Left ventricle myocardium superior (tissue), 1 donor: ENCODE measurements at places on chromosomes 4 and X. TPM values are rescaled to one million over a fixed set of nuclear protein-coding genes. Genes with fewer than 3 reads are reported as not detected.

GRCh38 chrX:46340696-46341095 lies 204.5 kb downstream of the ZNF674 start:
- no peak for DNase-seq

- DNase-seq = no peak
These were observed 14.5 kb downstream of the UGT2B15 start for GRCh38 chr4:68655764-68656444.

- DNase-seq = no peak
These were observed 66.0 kb downstream of the PLAC1 start for GRCh38 chrX:134592303-134592702.

Gene IL2RG
- 3.0 TPM for total RNA-seq

GRCh38 chrX:2767631-2768455 lies 16.0 kb downstream of the XG start:
- peak; percentile 66 for DNase-seq

DNA sequence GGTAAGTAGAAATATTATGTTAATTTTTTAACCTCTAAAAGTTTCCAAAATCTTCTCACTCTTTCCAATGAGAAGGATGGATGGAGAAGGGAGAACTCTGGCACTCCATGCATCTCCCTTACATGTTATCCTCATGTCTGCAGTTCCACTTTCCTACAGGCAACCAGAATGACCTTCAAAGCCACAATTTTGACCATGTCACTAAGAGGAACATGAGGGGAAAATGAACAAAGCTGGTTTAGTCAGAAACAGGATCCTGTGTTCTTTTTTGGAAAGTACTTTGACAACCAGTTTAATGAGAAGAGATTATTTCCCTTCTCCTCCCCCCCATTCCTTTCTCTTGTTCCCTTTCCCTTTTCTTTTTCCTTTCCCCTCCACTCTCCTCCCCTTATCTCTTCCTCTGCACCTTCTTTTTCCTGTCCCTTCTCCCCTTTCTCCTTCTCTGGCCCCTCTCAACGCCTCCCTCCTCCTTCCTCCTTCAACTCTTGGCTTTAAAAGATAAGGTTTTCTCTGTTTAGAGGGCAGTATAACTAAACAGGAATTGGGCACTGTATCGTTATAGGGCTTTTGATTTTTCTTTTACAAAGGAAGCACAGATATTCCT lies 42.5 kb downstream of the DTHD1 start:
- no peak for DNase-seq

Gene UGT8
- total RNA-seq = 0.12 TPM

DNA sequence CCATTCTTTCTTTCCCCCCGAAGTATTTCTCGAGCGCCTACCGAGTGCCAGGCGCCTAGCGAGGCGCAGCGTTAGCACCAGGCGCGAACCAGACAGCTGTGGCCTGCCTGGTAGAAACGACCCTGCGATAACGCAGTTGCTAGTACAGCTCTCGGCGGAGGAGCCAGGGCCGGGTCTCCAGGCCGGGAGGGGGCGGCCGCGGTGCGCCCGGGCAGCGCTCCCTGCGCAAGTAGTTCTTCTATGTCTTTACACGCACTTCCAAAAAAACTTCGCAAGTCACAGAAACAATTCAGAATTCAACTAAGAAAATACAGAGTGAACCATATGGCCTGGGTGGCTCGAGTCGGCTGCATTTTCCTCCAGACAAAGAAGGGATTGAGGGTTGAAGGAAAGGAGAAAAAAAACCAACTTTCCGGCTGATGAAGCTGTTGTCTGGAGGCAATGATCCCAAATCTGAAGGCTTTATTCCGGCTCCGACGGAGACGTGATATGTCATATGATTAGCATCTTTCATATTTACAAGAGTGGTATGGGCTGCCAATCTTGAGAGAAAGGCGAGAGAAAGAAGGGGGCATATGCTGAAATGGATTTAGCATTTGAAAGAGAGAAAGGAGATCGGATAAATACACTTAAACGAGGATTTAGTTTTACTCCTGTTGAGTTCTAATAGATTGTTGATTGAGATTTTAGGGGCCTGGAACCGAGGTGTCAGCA lies 7.2 kb upstream of the NEUROG2 start:
- peak; percentile 41 for DNase-seq

- no peak for DNase-seq
These were observed 182.1 kb downstream of the TENM3 start for GRCh38 chr4:182425302-182425701.

- DNase-seq = no peak
These were observed 287.5 kb downstream of the CAMK2D start for GRCh38 chr4:113474017-113474416.

DNA sequence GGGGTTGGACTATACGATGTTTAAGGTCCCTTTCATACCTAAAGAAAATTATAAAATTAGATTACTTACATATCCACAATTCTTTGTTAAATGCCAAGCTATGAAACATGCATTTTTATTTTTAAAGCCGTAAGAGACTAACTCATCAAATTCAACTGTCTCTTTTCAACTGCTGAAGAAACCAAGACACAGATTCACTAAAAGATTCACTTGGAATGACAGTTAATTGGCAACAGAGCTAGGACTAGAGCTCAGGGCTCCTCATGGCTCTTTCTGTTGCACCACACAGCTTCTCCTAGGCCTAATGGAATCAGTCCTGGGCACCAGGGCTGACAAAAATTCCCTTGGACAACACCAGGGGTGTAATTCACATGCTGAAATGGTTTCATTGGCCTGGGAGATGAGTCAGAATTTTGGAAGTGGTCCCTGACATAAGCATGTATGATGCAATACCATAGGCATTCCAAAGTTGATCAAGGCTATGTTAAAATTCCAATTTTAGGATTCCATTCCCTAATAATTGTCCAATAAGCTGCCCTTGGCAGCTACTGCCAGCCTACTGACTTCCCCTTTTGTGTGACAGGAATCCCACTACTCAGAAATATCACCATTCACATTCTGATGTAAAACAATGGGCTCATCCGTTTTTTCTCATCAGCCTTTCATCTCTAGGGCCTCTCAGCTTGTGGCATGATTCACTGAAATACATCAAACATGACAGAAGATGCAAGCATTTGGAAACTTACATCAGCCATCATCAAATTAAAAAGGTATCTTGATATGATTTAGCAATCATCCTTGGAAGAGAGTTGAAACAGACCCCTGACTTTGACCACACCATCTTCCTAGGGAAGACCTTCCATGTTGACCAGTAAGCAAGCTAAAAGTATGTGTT lies 54.2 kb downstream of the PLAC1 start:
- DNase-seq = no peak

GRCh38 chr4:146072376-146072775 lies 103.1 kb upstream of the LSM6 start:
- no peak for DNase-seq

DNA sequence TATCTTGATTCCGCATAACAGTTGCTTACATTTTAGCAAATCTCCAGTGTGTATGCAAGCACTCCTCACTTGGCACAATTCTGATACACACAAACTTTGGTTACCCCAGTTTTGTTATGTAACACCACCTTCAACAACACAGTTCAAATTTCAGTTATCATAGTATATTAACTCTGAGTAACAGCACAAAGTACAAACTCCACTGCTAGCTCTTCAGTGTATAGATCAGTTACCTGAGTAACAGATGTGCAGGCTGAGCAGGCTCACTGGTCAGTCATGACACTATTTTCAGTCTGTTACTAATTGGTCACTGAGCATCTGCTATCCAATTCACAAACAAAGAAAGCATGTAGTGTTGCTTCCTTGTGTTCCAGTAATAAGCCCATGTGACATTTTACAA lies 55.4 kb downstream of the PKD2 start:
- no peak for DNase-seq

Gene NLGN3
- 0.92 TPM for total RNA-seq

GRCh38 chr4:152663203-152664066 lies 16.4 kb downstream of the TMEM154 start:
- DNase-seq = no peak

GRCh38 chrX:20019672-20020365 lies 29.0 kb upstream of the BCLAF3 start:
- peak; percentile 59 for DNase-seq

Gene TMPRSS11D
- total RNA-seq = not detected

GRCh38 chrX:37905436-37906147 lies 58.2 kb upstream of the DYNLT3 start:
- peak; percentile 33 for DNase-seq

DNA sequence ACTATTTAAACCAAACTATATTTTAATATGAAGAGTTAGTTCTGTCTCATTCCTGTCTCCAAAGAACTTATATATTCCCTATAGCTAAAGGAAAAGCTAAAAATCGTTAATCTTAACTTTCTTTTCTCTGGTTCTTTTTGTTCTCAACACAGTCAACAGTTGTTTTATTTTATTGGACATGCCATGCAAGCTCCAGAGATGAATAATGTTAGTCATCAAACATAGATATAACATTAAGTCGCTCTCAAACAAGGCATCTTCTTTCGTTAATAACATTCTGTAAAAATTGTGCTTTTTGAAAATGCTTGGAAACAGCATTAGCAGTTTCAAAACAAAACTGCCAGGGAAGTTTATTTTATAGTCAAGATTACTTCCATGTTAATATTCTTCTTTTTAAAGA lies 117.9 kb upstream of the GPM6A start:
- no peak for DNase-seq

Gene MAGEA9B
- not detected for total RNA-seq

DNA sequence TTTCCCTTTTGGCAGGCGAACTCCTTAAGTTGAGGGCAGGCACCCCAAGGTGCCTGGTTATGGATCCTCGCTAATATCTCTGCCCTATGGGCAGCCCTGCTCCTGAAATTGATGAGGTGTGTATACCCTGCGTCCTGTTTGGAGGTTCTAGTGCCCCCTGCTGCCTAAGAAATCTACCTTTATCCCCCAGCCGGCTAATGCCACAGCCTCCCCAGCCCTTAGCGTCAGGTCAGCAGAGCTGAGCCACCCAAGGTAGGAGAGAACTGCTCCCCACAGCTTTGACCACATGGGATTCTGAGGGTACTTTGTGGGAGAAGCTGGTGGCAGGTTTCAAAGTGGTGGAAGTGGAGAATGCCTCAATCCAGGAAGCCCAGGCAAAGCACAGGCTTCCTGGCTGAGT lies 50.8 kb downstream of the ANAPC4 start:
- DNase-seq = no peak

GRCh38 chr4:122232633-122233032 lies 80.5 kb downstream of the BLTP1 start:
- DNase-seq = no peak

Gene GAGE2A
- not detected for total RNA-seq

Gene SPANXC
- not detected for total RNA-seq

DNA sequence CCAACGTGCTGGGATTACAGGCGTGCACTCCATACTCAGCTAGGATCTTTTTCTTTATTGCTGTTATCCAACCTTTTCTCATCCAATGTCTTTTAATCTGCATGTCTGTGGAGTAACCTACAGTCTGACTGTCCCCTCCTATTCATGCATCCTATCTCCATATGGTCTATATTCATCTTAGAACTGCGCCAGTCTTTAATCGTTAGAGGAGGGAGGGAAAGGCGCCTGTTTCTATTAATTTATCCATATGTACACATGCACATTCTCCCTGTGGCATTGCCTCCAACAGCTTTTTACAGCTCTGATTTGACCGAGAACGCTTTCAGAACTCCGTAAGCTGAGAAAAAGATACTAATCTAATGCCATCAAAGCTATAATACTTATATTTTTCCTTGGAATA lies 9.8 kb downstream of the DCTD start:
- no peak for DNase-seq

DNA sequence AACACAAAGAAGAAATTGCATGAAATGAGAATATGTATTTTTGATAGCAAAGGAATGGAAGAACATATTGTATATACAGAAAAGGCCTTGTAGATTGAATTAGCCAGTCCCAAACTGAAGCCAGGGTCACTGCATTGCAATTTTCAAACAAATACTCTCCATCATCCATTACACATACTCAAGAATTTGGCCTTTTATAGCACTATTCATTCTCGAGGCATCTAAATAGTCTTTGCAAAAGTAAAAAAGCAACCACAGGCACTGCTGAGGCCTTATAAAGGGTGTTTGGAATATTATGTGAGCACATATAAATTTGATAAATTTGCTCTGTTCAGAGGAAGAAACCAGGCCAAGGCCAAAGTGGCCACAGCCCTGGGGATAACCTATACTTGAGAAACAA lies 123.0 kb downstream of the ZNF827 start:
- DNase-seq = no peak

GRCh38 chr4:42080306-42080705 lies 72.1 kb downstream of the BEND4 start:
- no peak for DNase-seq

Gene NCAPG
- 0.72 TPM for total RNA-seq

DNA sequence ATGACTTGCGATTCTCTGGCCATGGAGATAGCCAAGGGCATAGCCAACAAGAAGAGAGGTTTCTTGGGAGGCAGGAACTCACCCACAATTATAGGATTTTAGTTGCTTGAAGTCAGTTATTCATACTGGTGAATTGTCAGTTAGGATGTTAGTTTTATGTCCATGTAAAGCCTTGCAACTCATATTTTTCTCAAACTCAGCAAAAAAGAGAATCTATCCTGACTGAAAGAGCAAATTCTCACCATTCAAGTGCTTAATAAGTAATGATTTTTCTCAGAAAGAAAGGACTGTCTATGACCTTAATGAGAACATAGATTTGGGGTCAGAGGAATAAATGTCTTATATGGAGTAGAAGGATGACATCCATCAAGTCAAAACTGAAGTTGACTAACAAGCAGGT lies 934.5 kb downstream of the STPG2 start:
- no peak for DNase-seq

- DNase-seq = no peak
These were observed 45.8 kb upstream of the MSANTD1 start for GRCh38 chr4:3202836-3203820.

DNA sequence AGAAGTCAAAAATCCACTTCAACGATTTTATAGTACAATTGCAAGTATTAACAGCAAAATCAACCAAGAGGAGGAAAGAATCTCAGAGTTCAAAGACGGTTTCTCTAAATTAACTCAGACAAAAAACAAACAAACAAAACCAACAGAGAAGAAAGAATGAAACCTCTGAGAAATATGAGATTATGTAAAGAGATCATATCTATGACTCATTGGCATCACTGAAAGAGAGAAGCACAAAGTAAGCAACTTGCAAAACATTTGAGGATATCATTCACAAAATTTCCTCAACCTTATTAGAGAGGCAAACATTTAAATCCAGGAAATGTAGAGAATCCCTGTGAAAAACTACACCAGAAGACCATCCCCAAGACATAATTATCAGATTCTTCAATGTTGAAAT lies 370.4 kb downstream of the INPP4B start:
- no peak for DNase-seq

- no peak for DNase-seq
These were observed 169.3 kb downstream of the PPARGC1A start for GRCh38 chr4:23720556-23720955.

GRCh38 chrX:68685685-68686084 lies 38.2 kb downstream of the STARD8 start:
- peak; percentile 43 for DNase-seq

- no peak for DNase-seq
These were observed 556.3 kb downstream of the PPARGC1A start for GRCh38 chr4:23333556-23333945.

- no peak for DNase-seq
These were observed 70.3 kb upstream of the DDX60 start for GRCh38 chr4:168388890-168389289.

GRCh38 chr4:155007660-155008176 lies 200.7 kb upstream of the NPY2R start:
- no peak for DNase-seq

- peak; percentile 88 for DNase-seq
These were observed 2.9 kb downstream of the ARHGAP4 start for GRCh38 chrX:153922932-153923857.

- no peak for DNase-seq
These were observed 52.2 kb downstream of the HTRA3 start for GRCh38 chr4:8321771-8322170.
